Motor neuron (in vitro differentiated cells): ENCODE measurements at places on chromosomes 5 and 9. TPM values are rescaled to one million over a fixed set of nuclear protein-coding genes. Genes with fewer than 3 reads are reported as not detected.

GRCh38 chr5:139248826-139249453 lies 44.6 kb upstream of the MATR3 start:
- no peak for ATAC-seq

- no peak for ATAC-seq
Observed at GRCh38 chr5:3602785-3603502, 7.3 kb downstream of the IRX1 start.

DNA sequence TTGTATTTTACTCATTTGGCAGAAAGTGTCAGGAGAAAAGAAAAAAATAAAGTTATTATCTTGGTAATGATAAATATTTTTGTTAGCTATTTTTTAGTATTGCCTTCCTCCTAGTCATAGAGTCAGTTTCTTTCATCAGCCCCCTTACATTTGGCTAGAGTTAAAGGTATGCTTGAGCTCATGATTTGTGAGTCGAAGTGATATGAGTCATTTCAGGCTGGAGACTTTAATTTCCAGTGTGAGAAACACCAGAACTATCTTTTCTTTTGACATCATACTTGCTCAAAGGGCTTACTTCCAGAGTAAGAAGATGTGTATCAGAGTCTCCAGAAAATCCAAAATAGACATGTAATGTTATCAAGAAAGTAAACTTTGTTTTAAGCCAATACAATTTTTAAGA lies 746.7 kb upstream of the TYRP1 start:
- no peak for ATAC-seq

DNA sequence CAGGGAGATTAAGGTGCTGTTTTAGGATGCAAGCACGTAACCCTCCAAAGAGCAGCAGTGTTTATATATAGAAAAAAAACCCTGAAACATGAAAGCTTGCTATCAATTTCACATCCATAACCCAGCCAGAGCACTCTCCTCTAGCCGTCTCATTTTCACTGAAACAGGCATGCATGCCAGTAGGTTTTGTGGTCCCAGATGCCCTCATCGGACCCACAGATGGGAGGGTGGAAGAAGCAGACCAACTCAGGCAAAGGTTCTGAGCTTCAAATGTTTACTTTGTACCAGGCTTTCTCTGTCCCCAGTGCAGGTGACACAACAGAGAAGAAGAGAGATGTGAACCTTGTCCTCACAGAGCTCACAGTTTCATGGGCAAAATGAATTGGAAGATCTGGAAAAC lies 127.4 kb upstream of the ATP10B start:
- no peak for ATAC-seq

DNA sequence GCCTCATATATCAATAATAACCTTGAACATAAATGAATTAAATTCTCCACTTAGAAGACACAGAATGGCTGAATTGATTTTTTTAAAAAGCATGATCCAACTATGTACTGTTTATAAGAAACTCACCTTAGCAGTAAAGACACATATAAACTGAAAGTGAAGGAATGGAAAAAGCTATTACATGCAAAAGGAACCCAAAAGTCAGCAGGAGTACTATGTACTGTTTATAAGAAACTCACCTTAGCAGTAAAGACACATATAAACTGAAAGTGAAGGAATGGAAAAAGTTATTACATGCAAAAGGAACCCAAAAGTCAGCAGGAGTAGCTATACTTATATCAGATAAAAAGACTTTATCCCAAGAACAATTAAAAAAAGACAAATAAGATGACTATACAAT lies 204.8 kb downstream of the TMEM161B start:
- no peak for ATAC-seq

- ATAC-seq = no peak
Observed at GRCh38 chr9:111356481-111357244, 26.6 kb upstream of the OR2K2 start.

- no peak for ATAC-seq
Observed at GRCh38 chr9:32431196-32431595, 46.8 kb downstream of the ACO1 start.

DNA sequence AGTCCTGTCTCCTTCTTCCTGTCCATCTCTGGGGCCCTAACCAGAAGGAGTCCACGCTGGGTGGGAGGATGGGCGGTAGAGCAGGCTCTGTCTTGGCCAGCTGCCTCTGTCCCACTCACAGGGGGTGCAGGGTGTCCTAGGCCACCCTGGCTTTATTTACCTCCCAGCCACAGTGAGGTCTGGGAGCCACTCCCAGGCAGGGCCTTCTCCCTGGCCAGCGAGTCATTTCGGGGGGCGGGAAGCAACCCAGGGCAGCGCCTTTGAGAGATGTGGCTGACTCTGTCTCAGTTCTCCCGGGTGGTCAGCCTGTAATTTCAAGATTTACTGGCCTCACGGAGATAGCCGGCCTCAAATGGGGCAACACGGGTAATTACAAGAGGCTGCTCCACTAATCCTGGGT lies 67.4 kb upstream of the PTCH1 start:
- peak; percentile 45 for ATAC-seq

DDX4 gene
- 0.09 and 0.50 TPM in 2 replicates for total RNA-seq

DNA sequence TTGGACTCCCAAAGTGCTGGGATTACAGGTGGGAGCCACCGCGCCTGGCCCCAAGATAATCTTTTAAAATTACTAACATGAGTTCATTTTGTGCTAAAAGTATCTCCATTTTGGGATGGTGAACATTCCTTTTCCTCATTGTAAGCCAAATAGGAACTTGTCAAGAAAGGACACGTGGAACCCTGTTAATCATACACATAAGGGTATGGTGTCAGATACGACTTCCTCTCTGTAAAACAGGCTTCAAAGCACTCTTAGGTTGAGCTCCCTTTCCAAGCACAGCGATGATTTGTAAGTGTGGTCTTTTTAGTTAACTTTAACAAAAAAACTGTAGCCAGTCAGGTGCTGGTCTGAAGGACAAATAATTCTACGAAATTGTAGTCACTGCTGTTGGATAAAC lies 132.7 kb downstream of the UNC13B start:
- ATAC-seq = no peak

ST6GALNAC6 gene
- 5.6 and 8.3 TPM in 2 replicates for total RNA-seq

SMIM15 gene
- 23.4 and 24.7 TPM in 2 replicates for total RNA-seq

DNA sequence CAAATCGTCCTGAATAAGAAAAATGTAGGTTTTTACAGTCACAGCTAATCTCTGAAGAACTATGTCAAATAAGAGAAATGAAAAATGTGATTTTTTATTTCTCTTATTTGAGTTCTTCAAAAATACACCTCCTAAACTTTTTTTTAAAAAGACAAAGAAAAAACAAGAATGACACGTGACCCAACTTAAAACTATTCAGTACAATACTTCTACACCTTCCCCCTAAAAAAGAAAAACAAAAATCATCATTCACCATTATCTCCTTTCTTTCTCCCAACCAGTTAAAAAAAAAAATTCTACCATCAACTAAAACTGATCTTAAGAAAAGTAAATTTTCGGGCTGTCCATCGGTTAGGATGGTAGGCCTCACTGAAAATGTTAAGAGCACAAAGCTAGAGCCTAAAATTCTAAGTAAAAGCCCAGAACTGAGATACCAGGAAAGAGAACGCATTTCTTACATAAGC lies 2.1 kb downstream of the RNF145 start:
- ATAC-seq = no peak

- no peak for ATAC-seq
Observed at GRCh38 chr5:61370506-61370905, 38.4 kb downstream of the ZSWIM6 start.

DNA sequence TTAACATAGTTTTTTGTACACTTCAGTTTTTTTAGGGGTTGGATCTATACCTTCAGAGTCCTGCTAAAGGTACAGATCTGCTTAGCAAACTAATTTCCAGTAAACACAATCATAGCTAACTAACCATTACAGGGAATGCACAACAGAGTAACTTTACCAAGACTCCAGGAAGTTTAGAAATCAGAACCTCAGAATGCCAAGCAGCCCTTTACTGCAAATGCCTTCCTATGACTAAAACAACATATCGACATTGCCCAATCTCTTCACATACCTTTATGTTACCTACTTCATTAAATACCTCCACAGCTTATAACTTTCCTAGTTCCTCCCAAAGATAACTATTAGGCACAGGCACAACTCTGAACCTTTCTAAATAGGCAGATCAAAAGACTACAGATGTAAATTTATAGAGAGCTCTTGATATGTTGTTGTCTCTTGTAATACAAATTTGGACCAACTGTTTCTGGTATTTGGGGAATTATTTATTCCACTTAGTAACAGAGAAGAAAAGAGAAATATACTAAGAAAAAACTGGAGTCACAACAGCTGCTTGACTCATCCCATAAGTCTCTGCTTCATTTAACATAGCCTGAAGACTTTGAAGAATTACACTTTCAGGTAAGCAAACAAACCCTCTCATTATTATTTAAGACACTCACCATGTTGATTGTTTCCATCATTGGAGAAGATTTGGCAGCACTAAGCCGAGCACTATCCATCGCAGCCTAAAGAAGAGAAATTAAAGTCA lies 46.0 kb upstream of the OR2K2 start:
- no peak for ATAC-seq

DNA sequence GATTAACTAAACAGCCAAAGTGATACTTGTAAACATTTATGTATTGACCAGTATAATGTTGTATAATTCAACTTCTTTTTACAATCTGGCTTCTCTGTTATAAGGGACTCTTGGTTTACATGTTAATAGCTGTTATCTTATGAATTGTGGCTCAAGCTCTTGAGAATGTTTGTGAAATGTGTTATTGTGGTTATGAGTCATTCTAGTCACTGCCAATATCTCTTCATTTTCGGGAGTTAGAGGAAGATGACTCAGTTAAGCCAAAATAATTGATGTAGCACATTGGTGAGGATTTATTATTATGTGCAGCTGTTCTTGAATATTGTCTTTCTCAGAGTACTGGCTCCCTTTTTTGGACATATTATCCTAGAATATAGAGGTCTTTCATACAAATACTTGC lies 655.2 kb upstream of the RIOK2 start:
- ATAC-seq = peak; percentile 99

DNA sequence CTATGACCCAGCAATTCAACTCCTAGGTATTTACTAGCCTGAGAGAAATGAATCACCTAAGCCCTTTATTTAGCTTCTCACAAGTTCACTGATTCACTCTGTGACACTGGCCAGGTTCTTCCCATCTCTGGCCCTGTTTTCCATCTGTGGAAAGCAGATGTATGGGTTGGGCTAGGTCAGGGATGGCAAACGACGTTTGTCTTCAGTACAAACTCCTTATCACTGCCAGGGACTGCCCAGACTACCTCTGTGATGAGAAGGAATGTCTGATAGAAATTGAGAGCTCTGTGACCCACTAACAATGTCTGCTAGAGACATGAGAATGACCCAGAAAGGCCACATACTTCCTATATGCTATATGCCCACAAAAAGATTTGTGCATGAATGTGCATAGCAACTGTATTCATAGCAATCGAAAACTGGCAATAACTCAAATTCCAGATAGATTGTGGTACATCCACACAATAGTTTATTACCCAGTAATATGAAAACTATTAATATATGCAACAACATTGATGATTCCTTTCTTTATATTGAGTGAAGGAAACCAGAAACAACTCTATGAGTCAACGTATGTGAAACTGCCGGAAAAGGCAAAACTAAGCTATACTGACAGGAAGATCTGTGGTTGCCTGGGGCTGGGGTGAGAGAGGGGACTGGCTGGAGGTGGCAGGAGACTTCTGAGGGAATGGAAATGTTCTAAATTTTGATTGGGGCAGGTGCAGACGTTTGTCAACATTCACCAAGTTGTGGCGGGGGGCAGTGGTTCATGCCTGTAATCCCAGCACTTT lies 32.0 kb upstream of the ADAM19 start:
- peak; percentile 51 for ATAC-seq

DNA sequence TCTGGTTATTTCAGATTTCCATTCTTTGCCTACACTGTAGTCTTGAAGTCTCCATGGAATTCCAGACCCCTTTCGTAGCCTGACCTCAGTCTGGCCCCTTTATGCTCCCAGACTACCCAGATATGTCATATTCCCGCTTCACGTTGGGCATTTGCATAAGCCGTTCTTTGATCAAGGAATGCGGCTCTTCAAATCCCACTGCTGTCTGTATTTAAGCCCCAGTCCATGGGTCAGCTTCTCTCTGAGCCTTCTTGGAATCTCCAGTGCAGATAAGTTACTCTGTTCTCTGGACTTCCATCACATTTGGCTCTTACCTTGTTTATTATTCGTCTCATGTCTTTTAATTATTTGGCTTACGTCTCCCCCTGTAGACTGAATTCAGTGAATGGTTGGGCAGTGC lies 97.4 kb downstream of the PARP8 start:
- ATAC-seq = no peak

DNA sequence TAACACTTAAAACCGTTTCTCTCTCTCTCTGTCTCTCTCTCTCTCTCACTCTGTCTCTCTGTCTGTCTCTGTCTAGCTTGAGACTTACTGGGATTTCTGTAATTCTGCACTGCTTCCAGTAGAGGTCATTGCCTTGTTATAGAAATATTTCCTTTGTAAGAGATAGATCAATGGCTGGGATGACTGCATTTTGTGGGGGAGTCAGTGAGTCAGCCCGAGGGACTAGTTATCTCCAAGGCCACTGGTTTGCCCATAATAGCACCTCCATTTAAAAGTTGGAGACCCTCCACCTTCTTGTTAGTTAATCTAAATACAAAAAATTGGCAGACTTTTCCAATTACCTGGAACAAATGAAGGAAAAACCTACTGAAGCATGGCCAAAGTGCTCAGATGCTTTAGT lies 547.2 kb downstream of the LRRC70 start:
- peak; percentile 78 for ATAC-seq

GRCh38 chr5:178231539-178232123 lies 971 bp downstream of the PHYKPL start:
- ATAC-seq = peak; percentile 0

DNA sequence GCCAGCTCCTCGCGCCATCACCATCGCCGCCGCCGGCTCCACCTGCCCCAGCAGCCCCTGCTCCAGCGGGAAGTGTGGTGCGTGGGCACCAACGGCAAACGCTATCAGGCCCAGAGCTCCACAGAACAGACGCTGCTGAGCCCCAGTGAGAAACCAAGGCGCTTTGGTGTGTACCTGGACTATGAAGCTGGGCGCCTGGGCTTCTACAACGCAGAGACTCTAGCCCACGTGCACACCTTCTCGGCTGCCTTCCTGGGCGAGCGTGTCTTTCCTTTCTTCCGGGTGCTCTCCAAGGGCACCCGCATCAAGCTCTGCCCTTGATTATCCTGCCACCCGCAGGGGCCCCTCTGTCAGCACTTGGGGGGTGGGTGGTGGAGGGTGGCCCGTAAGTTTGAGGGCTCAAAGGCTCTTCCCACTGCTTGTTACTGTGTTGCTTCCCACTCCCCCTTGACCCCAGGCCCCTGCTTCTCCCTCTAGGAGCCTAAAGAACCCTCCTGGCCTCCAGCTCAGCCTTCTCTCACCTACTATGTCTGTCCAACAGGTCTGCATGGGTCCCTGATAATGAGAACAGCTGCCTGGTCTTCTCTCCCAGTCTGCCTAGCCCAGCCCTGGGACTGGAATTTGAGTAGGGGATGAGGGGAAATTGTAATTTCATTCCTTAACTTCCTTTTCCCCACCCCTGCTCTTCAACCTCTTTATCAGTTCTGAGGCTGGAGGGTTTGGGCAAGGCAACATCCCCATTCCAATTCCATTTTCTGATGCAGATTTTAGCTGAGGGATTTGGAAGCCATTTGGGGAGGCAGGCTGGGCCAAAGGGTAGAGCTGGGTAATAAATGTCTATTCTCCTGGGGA lies 9.0 kb downstream of the RACK1 start:
- ATAC-seq = peak; percentile 10
